Activated T-helper 17 cell treated with anti-CD3 and anti-CD28 coated beads, Interleukin-2, amount 50 U/mL, for 72 hours (primary cell): ENCODE measurements at places on chromosomes 11 and 22.

GRCh38 chr11:29448246-29448877 lies 568.5 kb downstream of the KCNA4 start:
- no peak for ATAC-seq

- no peak for ATAC-seq
These were observed 1.6 kb upstream of the BRSK2 start for GRCh38 chr11:1387961-1388762.

DNA sequence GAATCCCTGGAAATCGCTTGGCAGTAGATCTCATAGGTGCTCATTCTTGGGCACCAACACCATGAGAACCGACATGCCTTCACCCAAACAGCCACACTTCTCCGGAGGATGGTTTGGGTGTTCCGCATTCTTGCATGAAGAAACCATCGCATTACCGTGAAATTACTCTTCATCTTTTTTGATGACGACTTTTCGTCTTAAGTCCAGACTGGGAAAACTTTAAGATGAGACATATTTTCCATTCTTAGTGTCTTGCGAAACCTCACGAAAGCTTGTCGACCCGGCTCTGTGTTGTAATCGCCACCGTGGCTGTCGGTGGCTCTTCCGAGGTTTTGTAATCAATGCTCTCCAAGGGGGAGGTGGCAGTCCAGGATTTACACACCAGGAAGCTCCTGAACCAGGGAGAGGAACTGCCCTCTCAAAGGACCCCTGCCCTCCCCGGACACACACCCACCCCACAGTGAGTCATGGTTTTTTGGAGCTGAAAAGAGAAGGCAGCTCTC lies 1.7 kb downstream of the TOM1 start:
- ATAC-seq, result no peak

GRCh38 chr11:64593156-64594105 lies 2.4 kb downstream of the SLC22A12 start:
- no peak for ATAC-seq

DNA sequence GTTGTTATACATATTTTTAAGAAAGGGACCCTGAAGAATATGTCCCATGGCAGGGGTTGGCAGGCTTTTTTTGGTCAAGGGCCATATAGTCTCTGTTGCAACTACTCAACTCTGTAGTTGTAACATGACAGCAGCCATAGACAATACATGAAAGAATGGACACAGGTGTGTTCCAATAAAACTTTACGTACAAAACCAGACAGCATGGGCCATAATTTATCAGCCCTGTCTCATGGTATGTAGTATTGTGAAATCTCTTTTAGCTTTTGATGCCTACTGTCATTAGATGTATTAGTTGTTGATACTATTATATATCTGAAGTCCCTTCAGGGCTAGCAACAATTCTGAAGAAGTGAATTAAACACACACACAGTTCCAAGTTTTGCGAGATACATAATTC lies 2.6 kb downstream of the ZBED5 start:
- no peak for ATAC-seq

DNA sequence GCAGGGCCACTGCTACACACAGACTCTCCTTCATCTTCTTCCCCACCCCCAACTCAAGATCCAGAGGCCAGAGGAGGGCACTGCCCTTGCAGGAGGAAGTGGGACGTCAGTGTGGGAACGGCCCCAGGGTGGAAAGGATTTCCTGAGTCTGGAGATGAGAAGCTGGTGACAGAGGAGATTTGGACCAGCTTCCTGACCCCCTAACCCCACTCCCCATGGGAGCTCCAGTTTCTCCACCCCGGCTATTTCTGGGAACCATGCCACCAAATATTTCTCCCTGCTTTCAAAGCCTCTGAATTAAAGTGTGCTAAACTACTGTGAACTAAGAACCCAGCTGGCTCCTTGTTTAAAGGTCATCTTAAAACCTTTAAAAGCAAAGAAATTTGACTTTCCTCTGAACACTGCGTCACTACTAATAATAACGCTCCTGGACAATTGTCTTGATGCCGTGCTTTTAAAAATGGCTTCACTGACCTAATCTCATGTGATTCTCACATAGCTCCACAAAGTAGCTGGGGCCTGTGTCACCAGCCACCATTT lies 46.6 kb downstream of the CWC15 start:
- no peak for ATAC-seq

- no peak for ATAC-seq
These were observed 19.3 kb downstream of the FEZ1 start for GRCh38 chr11:125476721-125477120.

DNA sequence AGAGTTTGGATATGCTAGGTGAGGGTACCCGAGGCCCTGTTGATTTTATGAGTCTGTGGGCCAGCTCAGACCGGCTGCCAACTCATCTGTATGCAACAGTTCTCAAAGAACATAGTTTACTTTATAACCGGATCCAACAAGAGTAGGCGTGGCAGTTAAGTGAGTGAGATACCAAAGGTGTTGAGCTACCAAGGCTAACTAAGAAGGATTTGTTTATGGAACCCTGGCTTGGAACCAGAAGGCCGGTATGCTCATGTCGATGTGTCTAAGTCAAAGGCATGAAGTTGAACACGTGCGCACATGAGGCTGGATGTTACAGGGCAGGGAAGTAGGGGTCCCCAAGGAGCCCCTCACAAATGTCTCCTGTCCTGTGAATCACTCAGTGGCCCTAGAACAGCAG lies at the start of gene KCNJ1:
Gene KCNJ1 (minus strand): TSS at position 20 of the 400 bp plus-strand sequence. CDS start 27,053 bp downstream, outside the sequence.
- ATAC-seq, result peak; percentile 19

DNA sequence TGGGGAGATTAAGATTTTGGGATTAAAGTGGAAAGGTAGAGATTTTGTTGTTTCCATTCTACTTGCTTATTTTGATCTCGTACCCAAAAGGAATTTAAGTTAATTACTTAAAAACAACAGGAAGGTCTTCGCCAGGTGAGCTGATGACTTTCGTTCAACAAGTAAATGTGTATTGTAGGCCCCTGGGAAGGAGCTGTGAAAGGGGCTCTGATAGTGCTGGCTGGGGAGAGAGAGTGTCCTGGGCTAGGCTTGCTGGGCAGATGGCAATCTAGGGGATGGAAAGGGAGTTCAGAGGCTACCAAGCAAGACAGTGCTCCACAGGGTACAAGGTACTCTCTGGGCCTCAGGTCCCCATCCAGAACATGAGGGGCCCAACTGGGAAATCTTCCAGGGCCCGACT lies 189.4 kb downstream of the CEP164 start:
- no peak for ATAC-seq

DNA sequence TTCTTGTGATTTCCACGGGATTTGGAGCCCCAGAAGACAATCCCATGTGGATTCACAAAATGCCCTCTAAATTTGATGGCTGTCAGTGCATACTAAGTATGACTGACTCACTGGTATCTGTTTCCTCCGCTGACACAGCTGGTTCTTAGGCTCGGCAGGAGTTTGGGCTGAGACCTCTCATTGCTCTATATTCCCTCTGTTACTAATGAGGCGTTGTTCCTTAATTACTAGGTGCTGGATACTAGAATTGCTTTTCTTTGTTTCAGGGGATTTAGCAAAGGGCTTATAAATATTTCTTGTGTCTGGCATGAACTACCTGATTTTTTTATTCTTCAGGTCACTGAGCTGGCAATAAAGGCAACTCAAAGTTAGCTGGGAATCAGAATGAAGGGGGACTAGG lies 53.2 kb upstream of the EHF start:
- no peak for ATAC-seq

GRCh38 chr11:118572981-118573550 lies 857 bp downstream of the ARCN1 start:
- peak; percentile 87 for ATAC-seq

GRCh38 chr22:50129121-50129736 lies 39.4 kb downstream of the MOV10L1 start:
- no peak for ATAC-seq

DNA sequence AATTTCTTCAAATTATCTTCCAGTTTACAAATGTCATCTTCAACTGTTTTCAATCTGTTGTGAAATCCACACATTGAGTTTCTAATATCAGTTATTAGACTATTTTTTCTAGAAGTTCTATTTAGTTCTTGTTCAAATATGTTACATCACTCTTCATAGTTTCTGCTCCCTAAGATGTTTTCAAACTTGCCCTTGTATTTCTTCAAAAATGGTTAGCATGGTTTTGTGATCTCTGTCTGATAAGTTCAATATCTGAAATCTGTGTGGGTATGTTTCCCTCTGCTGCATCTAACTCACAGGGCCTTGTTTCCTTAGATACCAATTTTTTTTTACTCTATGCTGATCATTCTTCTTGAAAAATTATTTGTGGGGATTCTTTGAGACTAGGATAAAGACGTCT lies 46.2 kb upstream of the SLC36A4 start:
- no peak for ATAC-seq

DNA sequence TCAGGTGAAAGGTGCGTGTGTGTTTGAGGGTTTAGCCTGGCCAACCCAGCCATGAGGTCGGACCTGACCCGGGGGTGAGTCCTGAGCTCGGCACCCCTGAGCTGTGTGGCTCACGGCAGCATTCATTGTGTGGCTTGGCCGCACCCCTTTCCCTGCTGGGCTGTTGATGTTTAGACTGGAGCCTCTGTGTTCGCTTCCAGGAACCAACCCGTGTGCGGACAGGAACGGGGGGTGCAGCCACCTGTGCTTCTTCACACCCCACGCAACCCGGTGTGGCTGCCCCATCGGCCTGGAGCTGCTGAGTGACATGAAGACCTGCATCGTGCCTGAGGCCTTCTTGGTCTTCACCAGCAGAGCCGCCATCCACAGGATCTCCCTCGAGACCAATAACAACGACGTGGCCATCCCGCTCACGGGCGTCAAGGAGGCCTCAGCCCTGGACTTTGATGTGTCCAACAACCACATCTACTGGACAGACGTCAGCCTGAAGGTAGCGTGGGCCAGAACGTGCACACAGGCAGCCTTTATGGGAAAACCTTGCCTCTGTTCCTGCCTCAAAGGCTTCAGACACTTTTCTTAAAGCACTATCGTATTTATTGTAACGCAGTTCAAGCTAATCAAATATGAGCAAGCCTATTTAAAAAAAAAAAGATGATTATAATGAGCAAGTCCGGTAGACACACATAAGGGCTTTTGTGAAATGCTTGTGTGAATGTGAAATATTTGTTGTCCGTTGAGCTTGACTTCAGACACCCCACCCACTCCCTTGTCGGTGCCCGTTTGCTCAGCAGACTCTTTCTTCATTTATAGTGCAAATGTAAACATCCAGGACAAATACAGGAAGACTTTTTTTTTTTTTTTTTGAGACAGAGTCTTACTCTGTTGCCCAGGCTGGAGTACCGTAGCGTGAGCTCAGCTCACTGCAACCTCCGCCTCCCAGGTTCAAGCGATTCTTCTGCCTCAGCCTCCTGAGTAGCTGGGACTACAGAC lies 53.9 kb upstream of the PPP6R3 start:
- ATAC-seq, result no peak

GRCh38 chr11:88305430-88305829 lies 32.1 kb downstream of the CTSC start:
- no peak for ATAC-seq

- ATAC-seq, result no peak
These were observed 328.6 kb downstream of the TMEM135 start for GRCh38 chr11:87366346-87366745.

DNA sequence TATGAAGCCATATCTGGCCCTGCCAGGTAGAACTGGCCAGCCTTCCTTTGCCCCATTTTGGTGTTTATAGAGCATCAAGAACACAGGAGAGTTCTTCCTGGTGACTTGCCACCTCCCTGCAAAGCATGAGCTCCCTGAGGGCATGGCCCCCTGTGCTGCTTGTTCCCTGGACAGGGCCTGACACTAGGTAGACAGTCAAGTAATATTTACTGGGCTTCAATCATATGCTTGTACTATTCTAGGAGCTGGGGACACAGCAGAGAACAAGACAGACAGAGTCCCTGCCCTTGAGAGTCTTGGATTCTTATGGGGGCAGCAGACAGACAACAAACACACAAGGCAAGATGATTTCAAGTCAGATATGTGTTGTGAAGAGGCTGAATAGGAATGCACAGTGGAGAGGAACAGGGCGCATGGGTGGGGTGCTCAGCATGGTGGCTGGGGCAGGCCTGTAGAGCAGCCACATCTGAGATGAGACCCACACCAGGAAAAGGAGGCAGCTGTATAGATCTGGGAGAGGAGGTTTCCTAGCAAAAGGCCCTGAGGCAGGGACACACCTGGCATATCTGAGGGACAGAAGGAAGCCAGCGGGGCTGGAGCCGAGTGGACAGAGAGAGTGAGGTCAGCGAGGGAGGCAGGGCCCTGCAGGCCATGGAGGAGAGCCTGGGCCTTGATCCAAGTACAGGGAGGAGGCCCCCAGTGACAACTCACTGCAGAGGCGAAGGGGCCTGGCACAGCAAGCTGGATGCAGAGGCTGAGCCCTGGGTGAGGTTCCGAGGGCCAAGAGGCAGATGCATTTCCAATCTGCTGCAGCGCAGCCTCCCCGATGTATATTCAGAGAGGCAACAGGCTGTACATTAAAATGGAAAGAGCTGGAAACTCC lies 10.2 kb upstream of the CBX6 start:
- no peak for ATAC-seq

DNA sequence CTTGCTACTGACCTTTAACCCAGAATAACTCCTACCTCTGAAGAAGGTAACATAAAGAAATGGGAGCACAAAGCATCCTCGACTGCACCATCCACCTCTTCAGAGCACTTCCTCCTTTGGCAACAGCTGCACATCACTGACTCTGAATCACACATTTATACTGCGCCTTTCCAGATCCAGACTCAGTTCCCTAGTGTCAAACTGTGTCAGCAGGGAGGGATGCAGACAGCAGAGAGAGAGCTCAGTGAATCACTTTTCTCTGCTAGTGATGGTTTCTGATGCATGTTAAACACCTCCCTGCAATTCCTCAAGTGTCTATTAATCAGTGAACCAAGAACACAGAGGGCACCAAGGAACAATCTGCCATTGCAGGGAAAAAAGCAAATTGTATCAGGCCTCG lies 118.9 kb downstream of the PLEKHA7 start:
- ATAC-seq, result peak; percentile 7

GRCh38 chr11:116353589-116353988 lies 419.2 kb downstream of the BUD13 start:
- no peak for ATAC-seq

- peak; percentile 61 for ATAC-seq
These were observed 16.6 kb downstream of the RTN4RL2 start for GRCh38 chr11:57476757-57477506.

GRCh38 chr22:47071807-47072641 lies 309.6 kb downstream of the TBC1D22A start:
- ATAC-seq, result no peak

- ATAC-seq, result peak; percentile 47
These were observed at the start of gene A4GALT for GRCh38 chr22:42720263-42721044. A4GALT (minus strand) TSS chr22:42720870; CDS start chr22:42693951, 26,919 bp downstream.

- ATAC-seq, result no peak
These were observed 1112.0 kb upstream of the CCDC90B start for GRCh38 chr11:84398017-84398626.

- ATAC-seq, result no peak
These were observed 74.8 kb upstream of the SLC22A12 start for GRCh38 chr11:64516226-64516625.

GRCh38 chr11:72754544-72755155 lies 2.4 kb upstream of the ARAP1 start:
- ATAC-seq, result no peak

- peak; percentile 28 for ATAC-seq
These were observed 92.8 kb upstream of the APOA1 start for GRCh38 chr11:116930177-116930576.

GRCh38 chr11:17233101-17233500 lies 25.3 kb upstream of the PIK3C2A start:
- ATAC-seq, result no peak

- no peak for ATAC-seq
These were observed 95.3 kb downstream of the FBXO7 start for GRCh38 chr22:32569956-32570355.
